ENCODE measurements at places on chromosomes 16 and 17.

DNA sequence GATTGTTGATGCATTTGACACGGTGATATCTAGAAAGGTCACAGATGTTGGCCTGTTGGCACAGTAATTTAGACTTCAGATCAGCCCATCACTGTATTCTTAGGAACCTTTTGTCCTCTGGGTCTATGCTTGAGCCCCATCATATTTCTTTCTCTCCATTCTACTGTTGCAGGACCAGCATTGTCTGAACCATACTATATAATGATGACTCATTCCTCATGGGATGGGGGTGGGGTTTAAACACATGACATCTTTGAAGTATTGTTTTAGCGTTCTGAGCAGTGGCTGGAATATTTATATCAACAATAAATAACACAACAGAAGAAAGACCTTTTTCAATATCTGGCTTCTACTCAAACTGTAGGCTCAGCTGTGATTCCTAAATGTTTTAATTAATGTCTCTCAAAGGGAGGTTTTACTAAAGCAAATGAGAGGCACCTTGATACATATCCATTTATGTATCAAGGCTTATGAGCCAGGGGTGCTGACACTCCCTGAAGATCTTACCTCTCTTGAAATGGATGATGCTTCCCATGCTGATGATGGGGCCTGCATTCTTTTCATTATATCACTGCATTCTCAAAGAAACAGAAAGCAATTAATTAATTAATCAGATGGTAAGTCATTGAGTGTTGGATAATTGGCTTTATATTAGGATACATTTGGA, 379.0 kb upstream of the GOT2 start:
- no peak for DNase-seq

DNA sequence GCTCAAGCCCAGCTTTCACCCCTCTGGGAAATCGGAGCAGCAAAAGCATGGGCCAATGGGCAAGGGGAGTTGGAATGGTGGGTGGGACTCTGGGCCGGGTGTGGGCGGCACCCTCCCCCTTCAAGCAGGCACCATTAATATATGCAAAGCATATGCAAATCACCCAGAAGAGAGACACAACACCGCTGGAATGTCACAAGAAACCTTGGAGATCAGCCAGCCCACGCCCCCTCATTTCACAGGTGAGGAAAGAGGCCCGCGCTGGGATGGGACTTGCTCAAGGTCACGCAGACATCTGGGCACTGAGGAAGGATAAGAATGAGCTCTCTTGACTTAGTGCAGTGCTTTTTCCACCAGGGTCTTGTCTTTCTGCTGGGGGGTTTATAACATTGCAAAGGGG, 4.8 kb downstream of the SRCIN1 start:
- DNase-seq = no peak

- no peak for DNase-seq
Observed at GRCh38 chr16:57533431-57534336, 2.7 kb downstream of the CCDC102A start.

DNA sequence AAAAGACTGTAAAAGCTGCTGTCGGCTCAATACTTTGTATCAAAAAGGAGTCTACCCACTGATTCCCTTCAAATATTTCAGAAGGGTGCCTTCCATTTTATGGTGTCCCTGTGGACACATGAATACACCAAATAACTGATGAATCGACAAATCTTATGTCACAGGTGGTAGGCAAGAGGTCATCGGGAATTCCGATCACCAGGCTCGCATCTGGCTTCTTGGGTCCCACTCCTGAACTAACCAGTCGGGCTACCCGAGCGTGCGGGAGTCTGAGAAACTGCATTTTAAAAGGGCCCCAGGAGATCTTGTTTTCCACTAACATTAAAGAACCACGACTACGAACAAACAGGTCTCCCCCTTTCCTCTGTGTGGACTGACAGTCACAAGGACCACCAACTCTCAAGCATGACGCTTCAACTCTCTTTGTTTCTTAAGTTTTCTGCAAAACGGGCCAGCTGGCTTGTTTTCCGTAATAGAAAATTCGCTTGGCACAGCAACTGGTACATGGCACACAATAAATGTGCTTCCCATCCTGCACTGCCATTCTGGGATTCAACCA, 873 bp downstream of the PSME3IP1 start:
- DNase-seq = no peak

- DNase-seq = no peak
Observed at GRCh38 chr17:57366558-57367351, 110.4 kb downstream of the MSI2 start.
